H4 (cell line): ENCODE measurements at places on chromosomes 16 and 17.

- peak; percentile 26 for DNase-seq
Measured at GRCh38 chr16:67158637-67159600, 790 bp downstream of the TRADD start.

GRCh38 chr16:79483336-79483735 lies 117.2 kb downstream of the MAF start:
- DNase-seq, result no peak

GRCh38 chr17:13833921-13834320 lies 232.2 kb upstream of the HS3ST3A1 start:
- DNase-seq, result no peak

DNA sequence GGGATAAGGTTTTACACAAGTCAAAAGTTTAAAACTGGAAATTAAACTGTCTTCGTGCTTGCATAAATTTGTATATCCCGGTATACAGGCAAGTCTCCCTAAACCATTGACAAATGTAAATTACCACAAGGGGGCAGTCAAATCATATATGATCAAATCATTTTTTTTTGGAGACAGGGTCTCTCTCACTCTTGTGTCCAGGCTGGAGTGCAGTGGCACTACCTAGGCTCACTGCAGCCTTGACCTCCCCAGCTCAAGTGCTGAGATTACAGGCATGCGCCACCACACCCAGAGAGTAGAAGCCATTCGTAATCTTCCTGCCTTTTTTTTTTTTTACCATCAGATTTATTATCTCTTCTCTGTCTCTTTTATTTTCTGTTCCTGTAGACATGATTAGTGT lies 18.5 kb downstream of the TOP2A start:
- DNase-seq, result peak; percentile 27

GRCh38 chr16:57577691-57578224 lies 35.3 kb downstream of the ADGRG5 start:
- DNase-seq, result no peak

DNA sequence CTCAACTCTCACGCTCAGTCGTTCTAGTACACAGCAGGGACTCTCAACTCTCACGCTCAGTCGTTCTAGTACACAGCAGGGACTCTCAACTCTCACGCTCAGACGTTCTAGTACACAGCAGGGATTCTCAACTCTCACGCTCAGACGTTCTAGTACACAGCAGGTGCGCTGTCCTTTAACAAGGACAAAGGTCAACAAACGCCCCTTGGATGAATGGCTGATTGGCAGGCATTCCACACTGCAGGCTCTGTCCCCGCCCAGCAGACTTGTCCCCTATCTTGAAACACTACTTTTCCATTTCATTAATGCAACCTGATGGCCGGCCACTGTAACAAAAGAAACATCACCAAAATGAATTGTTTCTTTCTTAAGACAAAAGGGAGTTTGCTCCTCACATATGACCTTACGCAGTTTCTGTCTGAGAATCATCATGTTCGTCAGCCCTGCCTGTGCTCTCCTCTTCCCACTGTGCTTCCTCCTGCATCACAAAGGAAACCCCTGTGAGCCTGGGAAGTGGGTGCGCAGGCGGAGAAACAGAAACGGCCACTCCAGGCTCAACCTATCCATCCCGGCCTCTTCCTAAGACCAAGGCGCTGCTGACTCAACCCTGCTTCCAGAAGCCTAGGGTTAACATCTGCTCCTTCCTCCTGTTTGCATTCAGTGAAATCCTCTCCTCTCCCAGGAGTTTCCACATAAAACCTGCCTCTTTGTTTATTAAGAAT lies 59.8 kb downstream of the ANKRD11 start:
- DNase-seq, result no peak

DNA sequence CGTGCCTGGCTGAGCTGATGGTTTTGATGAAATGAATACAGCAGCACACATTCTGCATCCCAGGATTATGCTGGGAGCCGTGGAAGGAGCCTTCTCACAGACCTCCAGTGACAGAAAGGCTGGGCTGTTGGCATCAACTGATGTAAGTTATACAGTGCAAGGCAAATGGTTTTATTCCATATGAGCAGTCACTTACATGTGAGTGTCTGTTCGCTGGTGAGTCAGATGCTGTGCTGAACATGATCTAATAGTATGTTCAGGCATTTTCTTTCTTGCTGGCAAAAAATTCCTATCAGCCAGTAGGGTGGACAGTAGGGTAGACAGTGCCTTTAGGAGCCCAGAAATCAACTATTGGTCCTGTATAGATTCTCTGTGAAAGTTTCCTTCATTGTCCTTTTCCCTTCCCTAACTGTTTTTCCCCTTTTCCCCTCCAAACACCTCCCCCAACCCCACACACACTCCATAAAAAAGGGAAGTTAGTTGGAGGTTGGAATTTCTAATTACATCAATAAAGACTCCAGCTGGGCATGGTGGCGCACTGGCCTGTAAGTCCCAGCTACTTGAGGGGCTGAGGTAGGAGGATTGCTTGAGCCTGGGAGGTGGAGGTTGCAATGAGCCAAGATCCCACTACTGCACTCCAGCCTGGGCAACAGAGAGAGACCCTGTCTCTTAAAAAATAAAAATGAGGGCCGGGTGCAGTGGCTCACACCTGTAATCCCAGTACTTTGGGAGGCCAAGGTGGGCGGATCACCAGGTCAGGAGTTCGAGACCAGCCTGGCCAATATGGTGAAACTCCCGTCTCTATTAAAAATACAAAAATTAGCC lies 36.2 kb downstream of the LDHD start:
- DNase-seq, result no peak

DNA sequence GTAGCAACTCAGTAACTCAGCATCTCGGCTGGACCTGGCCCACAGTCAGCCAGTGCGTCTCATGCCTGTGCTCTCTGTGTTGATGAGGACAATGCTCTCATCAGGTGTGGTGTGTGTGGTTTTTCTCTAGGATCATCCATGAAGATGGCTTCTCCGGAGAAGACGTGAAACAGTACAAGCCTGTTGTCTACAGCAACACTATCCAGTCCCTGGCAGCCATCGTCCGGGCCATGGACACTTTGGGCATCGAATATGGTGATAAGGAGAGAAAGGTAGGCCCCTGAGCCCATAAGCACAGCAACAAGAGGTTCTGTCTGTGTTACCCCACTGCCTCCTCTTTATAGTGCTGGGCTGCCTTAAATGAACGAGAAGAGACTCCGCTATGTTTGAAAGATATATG lies 84.5 kb downstream of the GNAO1 start:
- DNase-seq, result no peak

DNA sequence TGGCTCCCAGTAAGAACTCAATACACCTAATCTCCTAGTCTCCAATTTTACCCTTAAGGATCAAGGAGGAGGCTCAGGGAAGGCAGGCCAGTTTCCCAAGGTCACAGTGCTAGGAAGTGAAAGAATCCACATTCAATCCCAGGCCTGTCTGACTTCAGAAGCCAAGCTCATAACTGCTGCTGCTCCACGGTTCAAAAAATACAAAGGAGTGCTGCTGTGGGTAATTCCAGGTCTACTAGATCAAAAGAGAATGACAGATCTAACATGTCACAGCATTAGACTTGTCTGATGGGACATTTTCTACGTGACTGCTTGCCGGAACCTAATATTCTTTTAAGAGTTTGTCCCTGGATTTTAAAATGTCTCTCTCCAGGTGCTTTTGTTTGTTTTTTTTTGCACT lies 48.8 kb upstream of the IRX6 start:
- no peak for DNase-seq

DNA sequence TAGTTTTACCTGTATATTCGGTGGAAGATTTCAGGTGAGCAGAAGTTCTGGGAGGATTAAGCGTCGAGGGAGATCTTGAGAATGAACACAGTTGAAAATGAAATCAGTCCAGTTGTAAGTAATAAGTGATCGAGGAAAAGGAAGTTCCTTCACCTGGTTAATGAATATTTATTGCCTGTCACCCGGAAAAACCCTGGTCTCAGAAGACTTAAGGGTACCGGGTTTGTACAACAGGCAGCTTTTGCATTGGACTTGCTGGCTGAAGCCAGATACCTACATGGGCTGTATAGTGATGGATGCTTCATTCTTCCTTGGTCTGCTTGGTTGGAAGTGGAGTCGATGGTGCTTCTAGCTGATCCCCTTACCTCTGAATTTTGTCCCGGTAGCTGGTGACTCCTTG lies 72.7 kb downstream of the PRKCA start:
- no peak for DNase-seq

DNA sequence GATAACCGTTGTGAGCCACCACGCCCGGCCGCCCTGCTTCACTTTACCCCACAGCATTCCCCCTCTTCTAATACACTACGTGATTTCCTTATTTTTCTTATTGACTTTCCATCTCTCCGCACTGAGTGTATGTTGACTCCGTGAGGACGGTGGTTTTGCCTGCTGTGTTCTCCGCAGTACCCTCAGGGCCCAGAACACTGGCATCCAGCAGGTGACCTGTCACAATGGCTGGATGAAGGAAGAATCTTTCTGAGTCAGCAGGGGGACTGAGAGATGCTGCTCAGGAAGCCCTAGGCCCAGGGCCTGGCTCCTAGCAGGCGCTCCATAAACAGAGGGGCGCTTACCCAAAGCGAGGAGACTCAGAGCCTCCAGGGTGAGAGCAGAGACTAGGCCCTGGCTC lies 79.5 kb downstream of the RTN4RL1 start:
- DNase-seq, result no peak

DNA sequence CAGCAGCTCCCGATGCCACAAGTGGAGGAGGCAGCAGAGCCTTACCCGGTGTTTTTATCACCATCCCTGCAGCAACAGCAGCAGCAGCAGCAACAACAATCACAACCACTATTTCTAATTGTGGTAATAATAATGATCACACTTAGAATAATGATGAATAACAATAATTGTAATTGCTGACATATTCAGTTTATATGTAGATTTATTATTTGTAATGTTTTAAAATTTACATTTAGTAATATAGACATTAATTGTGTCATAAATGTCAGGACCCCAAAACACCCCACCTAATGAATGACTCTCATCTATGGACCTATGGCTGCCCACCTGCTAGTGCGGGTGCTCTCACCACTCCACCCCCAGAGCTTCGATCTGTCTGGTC lies 170.0 kb downstream of the AHSP start:
- no peak for DNase-seq

GRCh38 chr16:68499006-68499405 lies 40.1 kb upstream of the ZFP90 start:
- DNase-seq, result no peak

DNA sequence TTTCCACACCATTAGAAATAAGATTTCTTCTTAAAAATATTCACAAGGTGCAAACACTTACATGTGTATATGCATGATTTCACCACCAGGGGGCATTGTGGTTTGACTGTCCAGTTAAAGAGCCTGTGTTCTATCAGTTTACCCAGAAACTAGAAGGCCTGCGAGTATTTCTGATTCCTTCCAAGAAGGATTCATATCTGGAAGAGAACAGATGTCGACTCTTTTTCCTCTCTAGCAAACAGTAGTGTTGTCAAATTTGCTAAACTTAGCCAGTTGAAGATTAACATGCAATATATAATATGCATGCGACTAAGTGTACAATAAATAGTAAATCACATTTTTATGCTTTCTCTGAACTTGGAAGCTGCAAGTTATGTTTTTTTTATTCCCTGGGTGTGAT lies 404.1 kb downstream of the WWOX start:
- DNase-seq, result peak; percentile 29

GRCh38 chr17:37465069-37465616 lies 24.5 kb upstream of the DUSP14 start:
- DNase-seq, result no peak

DNA sequence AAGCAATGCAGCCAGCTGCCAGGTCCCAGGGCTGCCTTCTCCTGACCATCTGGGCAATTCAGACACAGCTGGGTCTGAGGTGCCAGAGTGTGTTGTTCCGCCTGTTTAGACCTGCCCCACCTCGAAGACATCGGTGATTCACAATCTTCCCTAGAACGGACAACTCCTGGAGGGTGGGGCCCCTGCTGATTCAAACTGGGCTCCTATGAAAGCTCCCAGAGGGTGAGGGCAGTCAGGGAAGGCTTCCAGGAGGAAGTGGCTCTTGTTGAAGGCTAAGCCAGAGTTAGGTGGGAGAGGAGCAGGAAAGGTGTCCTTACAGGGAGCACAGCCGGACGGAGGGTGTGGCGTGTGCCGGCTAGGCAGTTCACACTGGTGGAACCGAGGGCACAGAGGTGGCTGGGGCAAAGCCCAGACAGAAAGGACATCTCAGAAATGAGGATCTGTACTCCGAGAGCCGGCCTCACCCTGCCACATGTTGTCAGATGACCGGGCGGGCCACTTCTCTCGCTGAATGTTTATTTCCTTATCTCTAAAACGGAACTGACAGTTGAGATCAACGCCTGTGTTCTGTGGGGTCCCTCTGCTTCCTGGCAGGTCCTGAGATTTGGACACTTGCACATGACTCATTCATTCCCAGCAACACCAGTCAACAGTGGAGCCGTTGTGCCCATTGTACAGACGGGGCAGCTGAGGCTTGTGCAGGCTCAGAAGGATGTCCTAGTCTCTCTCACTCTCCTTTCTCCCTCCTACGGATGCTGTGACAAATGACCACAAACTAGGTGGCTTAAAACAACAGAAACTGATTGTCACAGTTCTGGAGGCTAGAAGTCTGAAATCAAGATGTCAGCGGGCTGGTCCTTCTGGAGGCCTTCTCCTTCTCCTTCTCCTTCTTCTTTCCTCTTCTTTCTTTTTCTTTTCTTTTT lies 26.9 kb upstream of the LITAF start:
- peak; percentile 48 for DNase-seq

DNA sequence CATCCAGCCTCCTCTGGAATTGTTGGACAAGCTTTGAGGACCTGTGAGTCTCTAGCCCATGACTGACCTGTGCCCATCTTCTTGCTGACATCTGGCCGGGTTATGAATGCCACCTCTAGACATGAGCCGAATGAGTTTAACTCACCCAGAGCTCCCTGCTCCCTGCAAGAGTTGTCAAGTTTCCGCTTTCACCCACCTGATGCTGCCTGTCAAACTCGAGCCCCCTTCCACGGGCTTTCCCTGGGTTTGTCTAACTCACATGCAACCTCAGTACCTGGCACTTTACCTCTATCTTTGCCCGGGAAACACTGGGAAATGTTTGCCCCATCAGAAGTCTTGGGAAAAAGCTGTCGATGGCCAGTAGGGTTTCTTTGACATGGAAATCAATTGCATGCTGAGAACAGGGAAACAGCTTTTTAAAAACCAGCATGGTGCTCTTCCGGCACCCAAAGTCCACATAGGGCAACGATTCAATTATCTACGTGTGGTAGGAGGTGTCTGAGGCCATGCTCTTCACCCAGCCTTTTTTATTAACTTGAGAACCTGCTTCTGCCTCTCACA lies 33.8 kb upstream of the DNAH17 start:
- DNase-seq, result no peak

- DNase-seq, result peak; percentile 45
Measured at GRCh38 chr17:10844621-10845387, 6.9 kb upstream of the PIRT start.

DNA sequence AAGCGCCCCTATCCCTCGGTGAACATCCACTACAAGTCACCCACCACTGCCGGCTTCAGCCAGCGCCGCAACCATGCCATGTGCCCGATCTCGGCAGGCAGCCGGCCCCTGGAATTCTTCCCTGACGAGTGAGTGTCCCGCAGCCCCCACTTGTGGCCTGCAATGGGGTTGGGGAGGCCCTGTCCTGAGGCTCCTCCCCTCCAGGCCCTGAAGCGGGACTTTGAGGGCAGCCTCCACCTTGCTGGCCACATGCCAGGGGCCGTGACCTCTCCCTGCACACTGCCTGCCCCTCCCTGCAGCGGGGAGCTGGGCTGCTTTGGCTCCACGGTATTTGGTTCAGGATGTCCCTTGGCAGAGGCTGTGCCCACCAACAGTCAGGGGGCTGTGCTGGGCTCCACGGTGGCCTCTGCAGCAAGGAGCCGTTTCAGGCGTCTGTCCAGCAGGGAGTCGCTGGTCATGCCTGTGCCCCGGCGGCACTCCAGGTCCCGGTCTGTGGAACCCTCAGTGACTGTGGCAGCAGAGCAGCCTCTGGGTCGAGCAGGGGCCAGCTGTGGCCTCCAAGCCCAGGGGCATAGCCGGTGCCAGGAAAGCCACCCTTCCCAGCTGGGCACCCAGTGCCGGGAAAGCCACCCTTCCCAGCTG lies 8.3 kb downstream of the NME3 start:
- no peak for DNase-seq
